ENCODE measurements at places on chromosomes 5 and 9.

DNA sequence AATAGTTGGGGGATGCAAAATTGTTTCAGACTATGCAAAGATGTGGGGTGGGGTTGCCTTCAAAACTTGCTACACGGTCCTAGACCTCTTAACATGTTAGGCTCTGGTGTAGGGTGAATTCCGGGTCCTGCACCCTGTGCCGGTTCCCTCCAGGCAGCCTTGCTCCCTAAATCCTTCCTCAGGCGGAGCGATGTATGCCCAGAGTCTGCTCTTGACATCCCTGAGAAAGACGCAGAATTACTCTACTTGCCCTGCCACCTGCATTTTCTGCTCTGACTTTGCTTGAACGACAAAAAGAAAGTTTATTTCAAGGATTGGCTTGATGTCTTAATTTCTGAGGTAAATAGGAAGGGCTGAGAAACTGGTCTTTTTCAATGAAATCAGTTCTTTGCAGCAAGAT is 691 bp downstream of the THBS4 start:
- no peak for DNase-seq

- no peak for DNase-seq
Measured at GRCh38 chr9:14812806-14813205, 90.3 kb upstream of the CER1 start.

GRCh38 chr5:54624805-54625568 is 107.4 kb downstream of the SNX18 start:
- no peak for DNase-seq

DNA sequence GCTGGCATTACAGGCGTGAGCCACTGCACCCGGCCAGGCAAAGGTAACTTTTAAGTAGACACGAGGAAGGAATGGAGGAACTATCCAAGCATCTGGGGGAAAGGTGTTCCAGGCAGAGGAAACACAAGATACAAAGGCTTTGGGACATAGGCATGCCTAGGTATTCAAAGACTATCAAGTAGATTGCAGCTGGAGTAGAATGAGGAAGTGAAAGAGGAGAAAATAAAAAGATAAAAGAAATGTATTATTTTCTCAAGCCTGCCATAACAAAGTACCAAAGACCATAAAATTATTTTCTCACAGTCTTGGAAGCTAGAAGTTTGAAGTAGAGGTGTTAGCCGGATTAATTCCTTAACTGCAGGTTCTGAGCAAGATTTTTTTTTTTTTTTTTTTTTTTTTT is 39.9 kb upstream of the GRIN3A start:
- no peak for DNase-seq

DNA sequence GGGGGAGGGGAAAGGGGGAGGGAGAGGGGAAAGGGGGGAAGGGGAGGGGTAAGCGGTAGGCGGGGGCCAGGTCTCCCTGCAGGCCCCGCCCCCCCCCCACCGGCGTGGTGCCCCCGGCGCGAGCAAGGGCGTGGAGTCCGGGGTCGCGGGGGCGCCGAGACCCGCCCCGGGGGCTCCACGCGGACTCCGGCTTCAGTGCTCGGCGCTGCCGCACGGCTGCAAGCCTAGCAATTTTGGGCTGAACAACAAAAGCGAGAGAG is 10.8 kb downstream of the C9orf50 start:
- DNase-seq = peak; percentile 40

- DNase-seq = no peak
Measured at GRCh38 chr5:39774605-39775004, 349.8 kb upstream of the DAB2 start.

DNA sequence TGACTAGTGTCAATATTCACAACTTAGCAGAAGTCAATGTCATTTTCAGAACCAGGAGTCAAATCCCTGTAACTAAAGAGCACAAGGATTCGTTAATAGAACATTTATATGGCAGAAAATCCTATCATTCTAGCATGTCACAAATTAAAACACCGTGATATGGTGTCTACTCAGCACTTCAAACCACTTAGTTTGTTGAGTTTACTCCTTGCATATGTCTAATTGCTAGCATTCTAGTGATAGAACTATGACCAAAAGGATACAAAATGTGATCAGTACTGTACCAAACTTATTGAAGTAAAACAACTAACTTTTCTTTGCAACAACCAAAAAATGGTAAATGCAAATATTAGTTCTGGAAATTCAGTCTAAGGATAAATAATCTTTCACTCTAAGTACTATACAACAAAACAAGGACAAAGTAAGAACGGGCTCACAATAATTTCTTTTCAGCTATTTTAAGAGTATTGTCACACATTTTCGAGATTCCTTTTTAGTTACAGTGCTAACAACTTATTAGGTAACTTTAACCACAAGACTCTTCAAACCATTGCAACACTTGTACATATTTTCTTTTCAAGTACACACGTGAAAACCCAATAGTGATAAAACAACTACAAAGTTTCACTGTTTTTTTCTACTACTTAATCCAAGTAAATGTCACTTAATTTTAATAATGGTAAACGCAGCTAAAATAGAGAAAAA is 845.2 kb upstream of the CDH10 start:
- no peak for DNase-seq

DNA sequence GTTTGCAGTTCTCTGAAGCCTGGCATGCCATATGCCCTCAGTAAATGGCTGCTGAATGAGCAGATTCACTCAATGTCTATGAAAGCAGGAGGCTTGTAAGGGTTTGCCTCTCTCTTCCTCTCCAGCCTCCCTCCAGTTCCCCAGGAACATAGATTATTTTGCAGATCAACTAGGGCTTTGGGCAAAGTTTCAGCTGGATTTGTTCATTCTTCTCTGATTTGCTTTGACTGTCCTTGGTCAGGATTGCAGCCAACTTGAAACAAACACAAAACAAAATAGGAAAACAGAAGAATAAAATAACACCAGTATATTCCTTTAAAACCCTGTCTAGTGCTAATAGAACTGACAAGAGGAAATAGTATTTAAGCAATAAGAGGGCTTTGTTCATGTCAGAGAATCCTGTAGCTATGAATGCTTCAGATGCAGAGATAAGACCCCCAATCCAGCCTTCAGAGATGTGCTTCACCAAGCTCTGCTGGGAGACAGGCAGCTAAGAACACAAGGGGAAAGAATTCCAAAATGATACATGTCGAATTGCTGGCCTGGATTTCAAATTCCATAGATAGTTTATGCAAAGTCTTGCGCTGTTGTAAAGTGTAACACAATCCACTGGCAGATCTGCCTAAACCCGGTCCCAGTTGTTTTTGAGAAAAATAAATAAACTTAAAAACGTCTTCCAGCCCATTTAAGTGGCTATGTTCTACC is 174.3 kb downstream of the PAPPA start:
- no peak for DNase-seq

DNA sequence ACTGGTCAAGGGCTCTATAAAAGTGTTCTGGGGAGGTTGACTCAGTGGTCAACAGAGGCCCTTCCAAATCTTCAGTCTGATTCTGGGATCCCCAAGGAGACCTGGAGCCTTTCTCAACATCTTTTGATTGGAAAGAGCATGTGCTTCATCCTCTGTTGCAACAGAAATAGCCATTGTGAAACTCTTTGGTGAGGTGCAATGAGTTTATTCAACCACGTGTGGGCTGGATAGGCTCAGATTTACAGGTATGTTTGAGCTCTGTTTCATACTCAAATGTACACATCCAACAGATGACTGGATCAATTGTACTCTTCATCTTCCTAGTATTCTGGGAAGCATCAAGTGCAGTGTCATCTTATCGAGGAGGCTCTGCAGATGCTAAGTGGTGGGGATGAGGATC is 60.5 kb downstream of the CTSL start:
- no peak for DNase-seq

All from T-helper 1 cell (primary cell).